ENCODE measurements at places on chromosomes 5 and 9.

- DNase-seq, result no peak
Observed at GRCh38 chr5:14753947-14754346, 89.4 kb downstream of the OTULIN start.

DNA sequence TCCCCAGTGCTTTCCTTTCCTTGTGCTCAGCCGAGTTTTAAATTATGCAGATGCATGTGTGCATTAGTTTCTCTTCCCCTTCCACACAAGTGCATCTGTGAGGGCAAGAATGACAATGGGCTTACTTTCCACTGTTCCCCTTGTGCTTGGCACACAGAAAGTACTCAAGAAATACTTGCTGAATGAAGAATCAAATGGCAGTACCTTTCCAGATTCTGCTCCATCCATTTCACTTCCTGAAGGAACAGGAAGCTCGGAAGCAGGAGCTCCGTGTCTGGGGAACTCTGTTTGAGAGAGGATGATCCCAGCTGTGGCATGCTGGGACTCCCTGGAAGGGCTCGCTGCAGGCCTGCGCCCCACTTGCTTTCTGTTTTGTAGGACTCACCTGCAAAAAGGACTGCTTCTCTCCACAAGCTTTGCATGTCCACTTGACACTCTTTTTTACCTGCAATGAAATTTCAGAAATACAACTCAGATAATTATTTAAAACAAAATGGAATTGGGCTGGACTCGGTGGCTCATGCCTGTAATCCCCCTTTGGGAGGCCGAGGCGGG lies 5.5 kb downstream of the MRNIP start:
- no peak for DNase-seq

- DNase-seq, result no peak
Observed at GRCh38 chr5:109421956-109422355, 12.2 kb upstream of the PJA2 start.

DNA sequence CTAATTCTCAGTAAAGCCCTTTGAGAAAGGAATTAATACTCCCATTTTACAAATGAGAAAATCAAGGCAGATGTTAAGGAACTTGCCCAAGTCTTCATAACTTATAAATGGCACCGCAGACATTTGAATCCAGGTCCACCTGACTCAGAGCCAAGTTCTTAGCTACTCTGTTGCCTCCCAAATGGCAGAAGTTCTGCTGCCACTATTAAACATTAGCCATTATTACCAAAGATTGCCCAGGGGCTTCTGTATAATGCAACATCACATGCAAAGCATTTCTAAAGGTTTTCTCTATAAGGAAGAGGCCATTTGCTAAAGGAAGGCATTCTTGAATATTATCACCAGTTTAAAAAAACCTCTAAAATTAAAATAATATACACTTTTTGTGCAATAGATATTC lies 28.3 kb downstream of the TPD52L3 start:
- no peak for DNase-seq

DNA sequence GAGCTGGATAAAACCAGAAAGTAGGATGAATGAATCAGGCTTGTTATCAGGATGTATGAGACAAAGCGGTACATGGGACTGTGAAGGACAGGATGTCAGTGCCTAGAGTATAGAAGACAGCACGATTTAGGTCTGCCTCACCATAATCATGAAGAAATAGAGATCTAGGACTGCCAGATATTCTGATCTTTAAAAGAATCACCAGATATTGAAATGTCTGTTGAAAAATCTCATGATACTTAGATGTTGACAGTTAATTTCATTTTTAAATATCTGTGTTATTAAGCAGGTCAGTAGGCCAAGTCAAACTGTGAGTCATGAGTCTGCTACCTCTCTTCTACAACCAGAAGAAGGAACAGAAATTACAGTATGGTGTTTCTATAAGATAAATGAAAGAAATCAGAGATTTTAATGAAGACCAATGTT lies 65.0 kb downstream of the ST8SIA4 start:
- DNase-seq, result no peak

DNA sequence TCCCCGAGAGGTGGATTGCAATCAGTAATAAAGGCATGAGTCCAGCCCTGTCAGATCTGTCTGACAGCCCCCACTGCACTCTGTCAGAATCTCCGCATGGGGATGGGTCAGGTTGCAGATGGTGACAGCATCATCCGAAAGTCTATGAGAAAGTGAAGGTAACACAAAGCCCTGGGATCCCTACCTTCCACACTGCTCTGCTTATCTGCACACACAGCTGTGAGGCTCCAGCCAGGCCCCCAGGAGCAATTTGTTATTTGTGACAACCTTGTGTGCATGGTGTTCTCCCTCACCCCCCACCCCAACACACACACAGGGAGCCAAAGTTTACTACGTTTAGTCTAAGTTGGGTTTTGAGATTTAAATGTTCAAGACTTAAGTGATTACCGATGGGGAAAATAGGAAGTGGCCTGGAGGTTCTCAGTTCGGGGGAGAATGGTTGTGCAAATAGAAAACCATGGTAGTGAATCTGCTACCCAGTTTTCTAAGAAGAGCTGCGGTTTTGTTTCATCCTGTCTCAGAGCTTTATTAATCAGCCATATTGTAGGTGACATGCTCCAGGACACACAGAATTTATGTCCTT lies 92.7 kb downstream of the SV2C start:
- no peak for DNase-seq

DNA sequence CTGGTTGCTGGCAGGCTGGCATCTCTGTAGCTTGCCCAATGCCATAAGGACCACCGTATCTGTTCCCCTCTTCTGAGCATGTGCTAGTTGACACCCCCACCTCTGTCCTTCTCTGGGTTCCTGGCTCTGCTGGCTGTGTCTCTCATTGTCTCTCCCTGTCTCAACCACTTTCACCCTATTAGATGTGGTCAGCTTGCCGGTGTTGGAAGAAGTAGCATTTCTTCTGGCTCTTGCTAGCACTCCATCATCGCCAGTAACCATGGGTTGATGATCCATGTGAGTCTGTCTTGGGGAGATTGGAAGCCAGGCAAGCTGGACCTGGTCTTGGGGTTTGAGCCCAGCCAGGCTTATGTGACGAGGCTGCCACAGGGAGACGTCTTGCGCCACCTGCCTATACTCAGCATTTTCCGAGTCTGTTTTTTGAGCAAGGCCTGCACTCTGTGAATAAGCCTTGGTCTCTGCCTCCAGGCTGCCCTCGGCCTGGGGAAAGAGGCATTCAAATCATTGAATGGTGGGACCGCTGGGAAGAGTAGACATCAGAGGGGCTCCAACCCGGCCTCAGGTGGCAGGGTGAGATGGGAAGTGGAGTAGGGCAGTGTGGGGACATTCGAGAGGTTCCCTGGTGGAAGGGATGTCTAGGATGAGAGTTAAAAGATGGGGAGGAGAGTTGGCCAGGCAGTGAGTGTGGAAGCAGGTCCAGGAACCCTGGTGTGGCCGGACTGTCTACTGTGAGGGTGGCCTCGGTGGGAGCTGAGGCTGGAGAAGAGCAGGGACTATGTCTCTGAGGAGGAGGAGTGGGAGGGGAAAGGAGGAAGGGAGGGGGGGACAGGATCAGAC lies 74.3 kb downstream of the ZNF618 start:
- DNase-seq, result no peak

GRCh38 chr5:105696440-105696839 lies 1974.3 kb downstream of the EFNA5 start:
- no peak for DNase-seq

- no peak for DNase-seq
Observed at GRCh38 chr5:73282383-73282782, 109.4 kb downstream of the TMEM174 start.

GRCh38 chr5:106454651-106455415 lies 1215.9 kb downstream of the EFNA5 start:
- DNase-seq, result no peak

DNA sequence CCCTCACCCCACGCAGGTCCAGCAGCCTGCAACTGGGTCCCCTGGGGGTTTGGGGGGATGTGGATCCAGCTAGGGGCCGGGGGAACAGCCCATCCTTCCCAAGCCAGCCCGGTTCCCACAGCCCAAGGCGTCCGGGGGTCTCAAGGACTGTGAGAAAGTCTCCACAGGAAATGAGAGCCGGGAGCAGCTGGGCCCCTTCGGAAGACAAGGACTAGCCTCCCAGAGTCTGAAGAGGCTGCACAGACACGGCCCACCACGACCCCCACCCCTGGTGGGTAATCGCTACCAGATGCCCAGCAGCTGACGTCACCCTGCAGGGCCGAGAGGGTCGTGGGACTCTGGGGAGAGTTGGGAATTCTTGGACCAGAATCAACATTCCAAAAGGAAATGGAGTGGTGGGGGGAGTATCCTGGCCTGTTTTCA lies 10.5 kb downstream of the SH2D3C start:
- no peak for DNase-seq

- DNase-seq, result no peak
Observed at GRCh38 chr5:36242534-36243485, 1.1 kb upstream of the NADK2 start.

- DNase-seq, result no peak
Observed at GRCh38 chr9:97109194-97109811, 70.4 kb upstream of the CTSV start.

- DNase-seq, result no peak
Observed at GRCh38 chr5:103119070-103119764, 721 bp downstream of the GIN1 start.

- no peak for DNase-seq
Observed at GRCh38 chr9:124345751-124346281, 69.4 kb downstream of the PSMB7 start.

DNA sequence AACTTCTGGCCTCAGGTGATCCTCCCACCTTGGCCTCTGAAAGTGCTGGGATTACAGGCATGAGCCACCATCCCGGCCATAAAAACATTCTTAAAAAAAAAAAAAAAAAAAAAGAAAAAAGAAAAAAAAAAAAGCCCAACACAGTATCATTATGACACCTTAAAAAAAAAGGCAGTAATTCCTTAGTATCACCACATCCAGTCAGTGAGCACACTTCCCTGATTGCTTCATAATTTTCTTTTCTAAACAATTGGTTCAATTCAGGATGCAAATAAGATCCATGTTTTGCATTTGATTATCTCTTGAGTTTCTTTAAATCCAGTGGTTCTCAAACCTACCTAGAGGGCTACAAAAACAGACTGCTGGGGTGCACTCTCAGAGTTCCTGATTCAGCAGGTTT lies 182.5 kb downstream of the CDK5RAP2 start:
- no peak for DNase-seq

DNA sequence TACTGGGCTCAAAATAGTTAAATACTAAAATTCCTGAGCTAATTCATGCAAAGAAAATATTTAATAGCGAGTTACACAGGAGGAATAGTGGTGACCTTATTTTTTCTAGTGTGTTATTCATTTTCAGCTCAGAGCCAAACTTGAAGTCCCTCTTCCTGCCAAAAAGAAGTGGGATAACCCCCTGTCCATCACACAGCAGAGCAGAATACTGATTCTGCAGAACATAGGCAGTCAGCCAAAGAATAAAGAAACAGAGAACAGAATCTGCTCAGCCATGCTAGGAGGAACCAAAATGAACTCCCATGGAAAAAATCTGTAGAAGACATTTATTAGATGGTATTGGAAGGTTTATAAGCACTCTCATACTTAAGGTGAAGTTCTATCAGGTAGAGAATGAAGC lies 49.4 kb upstream of the GRIN3A start:
- no peak for DNase-seq

DNA sequence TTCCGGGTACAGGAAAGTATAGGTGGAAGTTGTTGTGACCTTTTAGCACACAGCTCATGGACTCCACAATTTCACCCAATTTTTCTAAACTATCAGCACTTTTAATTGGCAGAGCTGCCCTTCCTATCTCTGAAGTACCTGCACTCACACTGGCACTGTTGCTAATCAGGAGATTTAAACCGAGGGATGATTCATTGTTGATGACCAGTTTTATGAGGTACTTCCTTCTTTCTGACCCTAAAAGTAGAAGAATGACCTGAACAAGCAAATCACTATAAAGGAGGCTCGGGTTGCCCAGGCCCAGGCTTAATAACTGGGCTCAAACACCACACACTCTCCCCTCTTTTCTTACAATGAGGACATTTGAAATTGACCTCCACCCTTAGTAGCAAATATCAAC lies 105.9 kb downstream of the KCNN2 start:
- no peak for DNase-seq

DNA sequence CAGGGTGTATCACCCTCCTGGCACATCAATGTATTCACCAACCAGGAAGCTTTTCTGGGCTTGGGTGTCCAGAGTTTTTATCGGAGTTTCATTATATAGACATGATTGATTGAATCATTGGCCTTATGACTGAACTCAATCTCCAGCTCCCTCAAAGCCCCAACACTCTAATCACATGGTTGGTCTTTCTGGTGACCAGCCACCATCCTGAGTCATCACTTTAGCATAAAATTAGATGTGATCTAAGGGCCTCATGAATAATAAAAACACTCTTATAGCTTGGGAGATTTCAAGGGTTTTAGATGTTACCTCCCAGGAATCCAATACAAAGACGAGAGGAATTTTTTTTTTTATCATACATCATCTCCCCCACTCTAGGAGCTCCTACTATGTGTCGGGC lies 7.7 kb upstream of the PBX3 start:
- DNase-seq, result no peak

- no peak for DNase-seq
Observed at GRCh38 chr5:124889486-124889825, 143.0 kb upstream of the ZNF608 start.

DNA sequence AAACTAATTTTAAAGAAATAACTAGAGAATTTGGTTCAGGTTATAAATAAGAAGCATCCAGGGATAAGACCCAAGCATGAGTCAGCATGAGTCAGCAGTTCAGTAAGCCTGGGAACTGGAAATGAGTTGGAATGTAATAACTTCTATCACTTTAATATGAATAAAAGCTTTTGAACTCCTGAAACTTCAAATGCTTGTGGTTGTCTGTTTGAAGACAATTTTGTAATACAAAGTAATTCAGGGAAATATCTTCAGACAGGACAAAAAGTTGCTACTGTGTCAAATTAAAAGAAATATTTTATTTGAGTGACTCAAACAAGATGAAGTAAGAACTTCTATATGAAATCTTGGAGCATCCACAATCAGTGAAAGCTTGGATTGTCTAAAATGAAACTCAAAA lies 331.2 kb upstream of the DAB2 start:
- DNase-seq, result no peak

- DNase-seq, result no peak
Observed at GRCh38 chr9:130824643-130825350, 10.3 kb upstream of the ABL1 start.

DNA sequence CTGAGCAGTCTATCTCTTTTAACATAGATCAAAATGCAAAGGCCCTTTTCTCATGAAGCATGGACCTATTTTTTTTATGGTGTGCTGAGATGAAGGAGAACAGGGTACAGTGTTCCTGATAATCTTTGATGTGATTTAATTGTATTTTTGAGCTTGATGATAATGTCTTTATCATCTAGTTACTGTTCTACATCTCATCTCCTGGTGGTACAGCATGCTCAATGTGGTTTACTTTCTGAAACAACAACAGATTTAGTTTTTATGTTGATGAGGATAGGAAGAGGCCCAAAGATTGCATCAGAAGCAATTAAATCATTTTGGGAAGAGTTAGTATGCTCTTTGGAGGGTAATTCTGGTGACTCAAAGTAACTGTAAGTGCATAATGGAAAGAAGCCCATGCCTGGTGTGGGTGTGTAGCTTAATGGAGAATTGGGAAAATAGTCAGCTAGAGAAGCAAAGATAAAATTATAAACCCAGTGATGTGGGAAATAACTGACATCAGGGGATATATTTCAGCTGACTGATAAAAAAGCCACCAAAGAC lies 123.0 kb upstream of the KCNN2 start:
- no peak for DNase-seq
